ENCODE measurements at places on chromosomes 4 and X. TPM values are rescaled to one million over a fixed set of nuclear protein-coding genes. Genes with fewer than 3 reads are reported as not detected.

The PTPN13 gene
- total RNA-seq, result 14.6 TPM

The SHISA3 gene
- not detected for total RNA-seq

DNA sequence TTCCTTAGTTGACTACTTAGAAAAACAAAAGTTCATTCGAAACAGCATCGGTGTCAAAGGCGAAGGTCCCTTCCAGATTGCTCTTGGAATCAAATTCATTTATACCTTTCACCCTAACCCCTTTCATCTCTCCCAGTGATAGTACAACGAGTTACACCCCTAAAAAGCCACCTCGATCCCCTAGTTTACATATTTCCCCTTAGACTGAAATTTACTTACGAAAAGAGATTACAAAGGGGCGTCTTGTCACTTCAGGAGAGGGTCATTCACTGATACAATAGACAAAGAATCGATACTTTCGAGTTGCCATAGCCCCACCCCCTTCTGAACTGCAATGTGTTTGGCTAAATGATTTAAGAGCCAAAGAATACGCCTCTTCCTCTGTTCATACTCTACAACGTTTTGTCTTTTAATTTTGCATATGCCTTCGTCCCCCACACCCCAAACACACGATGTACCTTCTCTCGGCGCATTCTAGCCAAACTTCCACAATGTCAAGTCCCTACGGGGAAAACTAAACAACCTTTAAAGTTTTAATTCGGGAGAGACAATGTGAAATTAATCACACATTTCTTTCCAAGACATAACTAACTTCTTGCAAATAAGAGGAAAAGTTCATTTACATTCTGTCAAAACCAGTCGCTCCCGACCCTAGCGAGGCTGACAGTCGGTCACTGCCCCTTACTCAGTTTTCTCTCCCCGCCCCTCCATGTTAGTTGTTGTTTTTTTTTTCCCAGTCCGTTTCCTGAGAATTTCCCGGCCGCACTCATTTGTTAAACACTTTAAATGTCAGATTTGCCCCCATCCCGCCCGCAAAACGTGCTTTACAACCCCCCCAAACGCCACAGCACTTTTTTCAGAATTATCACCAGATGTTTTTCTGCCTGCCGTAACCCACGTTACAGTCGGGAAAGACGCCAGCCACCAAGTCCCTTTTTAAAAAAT is 88.6 kb downstream of the HPRT1 start:
- DNase-seq, result no peak

DNA sequence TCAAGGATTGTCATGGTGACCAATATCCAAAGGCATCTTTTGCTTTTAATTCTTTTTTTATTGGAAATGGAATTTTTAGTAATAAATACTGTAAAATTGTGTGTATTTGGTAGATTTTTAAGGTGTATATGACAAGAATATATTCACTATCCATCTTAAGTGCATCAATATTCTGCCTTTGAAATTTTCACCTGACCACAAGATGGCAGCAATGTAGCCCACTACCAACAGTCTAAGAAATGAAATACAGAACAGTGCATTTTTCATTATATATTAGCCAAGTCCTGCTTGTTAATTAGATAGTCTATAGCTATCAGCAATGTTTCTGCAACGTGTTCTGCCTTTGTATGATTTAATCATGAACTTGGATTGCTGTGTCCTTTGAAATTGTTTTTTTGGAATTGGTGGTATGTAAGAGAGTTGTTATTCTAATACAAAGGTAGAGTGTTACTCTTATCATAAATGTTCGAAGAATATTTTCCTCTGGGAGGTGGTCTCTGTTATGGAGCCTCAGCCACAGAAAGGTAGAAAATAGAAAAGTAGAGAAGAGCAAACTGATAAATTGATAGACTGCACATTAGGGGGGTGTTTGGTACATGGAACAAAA is 38.2 kb downstream of the HPGDS start:
- DNase-seq, result peak; percentile 27

DNA sequence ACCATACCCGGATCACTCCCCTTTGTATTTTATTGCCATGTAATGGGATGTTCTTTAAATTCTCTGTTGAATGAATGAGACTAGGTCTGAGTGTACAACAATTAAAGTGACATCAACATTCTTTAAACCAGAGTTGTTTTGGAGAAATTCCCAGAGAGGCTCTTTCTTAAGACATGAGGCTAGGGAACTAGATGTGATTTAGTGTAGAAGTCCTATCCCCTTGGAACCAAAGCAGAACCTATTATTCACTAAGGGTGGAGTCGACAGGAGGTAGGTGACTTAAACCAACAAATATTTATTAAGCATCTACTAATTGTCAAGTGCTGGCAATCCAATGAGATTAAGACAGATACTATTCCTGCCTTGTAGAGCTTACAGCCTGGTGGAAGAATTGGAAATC is 1.7 kb downstream of the EIF1AX start:
- DNase-seq, result no peak

DNA sequence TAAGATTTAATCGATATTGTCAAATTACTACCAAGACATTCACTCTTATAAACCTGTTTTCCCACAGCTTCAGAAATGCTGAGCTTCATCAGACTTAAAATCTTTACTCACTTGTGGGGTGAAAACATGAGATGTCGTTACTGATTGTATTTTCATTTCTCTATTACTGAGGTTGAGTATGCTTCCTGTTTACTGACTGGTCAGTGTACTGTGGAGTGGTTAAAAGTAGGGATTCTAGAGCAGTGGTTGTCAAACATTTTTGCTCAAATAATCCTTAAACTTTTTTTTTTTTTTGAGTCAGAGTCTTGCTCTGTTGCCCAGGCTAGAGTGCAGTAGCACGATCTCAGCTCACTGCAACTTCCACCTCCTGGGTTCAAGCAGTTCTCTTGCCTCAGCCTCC is 50.3 kb downstream of the NSUN7 start:
- no peak for DNase-seq

DNA sequence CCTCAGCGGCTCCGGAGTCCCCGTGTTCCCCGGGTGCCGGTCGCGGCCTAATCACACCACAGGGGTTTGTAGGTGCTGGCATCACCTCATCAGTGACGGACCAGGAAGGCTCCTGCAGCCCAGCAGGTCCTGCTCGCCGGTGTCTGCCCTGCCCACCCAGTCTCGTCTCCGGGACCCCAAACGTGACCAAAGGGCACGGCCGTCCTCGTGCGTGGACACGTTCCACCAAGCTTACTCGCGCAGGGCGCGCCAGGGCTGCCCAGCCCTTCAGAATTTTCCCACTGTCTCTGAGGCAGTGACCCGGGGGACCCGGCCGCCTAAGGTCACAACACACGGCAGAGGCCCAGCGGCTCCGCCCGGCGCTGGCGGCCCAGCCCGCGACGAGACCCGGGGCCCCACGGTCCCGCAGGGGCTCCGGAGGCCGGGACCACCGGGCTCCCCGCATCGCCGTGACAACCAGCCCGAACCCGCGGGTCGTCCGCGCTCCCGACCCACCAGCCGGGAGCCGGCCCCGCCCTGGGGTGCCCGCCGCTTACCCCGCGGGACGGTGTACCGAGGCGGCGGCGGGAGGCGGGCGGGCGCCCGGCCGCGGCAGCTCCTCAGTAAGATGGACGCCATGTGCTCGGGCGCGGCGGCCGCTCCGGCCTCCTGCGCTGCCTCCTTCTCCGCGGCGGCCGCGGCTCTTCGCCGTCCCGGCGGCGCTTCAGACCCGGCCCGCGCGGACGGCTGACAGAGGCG is 454 bp downstream of the LETM1 start:
- DNase-seq, result no peak

All from HCT116 (cell line).